RKO (cell line): ENCODE measurements at places on chromosomes 16 and 17.

- DNase-seq: no peak
Observed at GRCh38 chr17:36136036-36136435, 32.4 kb downstream of the CCL4 start.

GRCh38 chr16:30874244-30874820, 19.5 kb downstream of the BCL7C start:
- no peak for DNase-seq

DNA sequence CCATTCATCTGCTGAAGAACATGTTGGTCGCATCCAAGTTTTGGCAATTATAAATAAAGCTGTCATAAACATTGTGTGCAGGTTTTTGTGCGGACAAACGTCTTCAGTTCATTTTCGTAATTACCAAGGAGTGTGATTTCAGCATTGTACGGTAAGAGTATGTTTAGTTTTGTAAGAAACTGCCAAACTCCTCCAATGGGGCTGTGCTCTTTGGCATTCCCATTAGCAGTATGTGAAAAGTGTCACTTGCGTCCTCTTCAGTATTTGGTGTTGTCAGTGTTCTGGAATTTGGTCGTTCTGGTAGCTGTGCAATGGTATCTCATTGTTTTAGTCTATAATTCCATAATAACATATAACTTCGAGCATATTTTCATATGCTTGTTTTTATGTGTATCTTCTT, 120.9 kb downstream of the BCAS3 start:
- DNase-seq: no peak

GRCh38 chr17:14123619-14124278, 54.4 kb downstream of the COX10 start:
- DNase-seq: no peak

DNA sequence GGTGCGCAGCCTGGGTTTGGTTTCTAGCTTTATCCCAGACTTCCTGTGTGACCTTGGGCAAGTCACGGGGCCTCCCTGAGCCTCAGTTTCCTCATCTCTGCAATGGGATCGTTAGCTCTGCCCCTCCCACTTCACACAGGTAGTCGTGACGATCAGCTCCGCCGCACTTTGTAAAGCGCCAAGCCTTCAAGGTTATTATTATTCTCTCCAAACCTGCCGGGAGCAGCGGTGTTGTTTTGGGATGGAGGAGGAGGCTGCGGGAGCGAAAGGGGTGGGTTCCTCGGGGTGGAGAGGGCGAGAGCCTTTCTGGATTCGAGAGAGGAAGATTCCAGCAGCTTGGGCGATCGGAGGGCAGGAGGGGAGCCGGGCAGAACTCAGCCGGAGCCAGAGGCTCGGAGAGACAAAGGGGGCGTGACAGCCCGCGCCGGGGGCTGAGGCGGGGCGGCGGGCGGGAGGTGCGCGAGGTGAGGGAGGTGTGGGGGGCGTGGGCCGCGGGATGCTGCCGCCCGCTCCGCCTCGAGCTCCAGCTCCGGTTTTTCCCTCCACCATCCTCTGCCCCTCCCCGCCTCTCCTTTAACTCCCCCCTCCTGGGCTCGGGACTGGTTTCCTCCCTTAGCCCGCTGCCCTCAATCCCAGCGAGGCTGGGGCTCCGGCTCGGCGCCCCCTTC, at the start of gene EFNB3:
Gene EFNB3 (plus strand): TSS at position 602 of the 668 bp plus-strand sequence. CDS start 397 bp downstream, outside the sequence.
- DNase-seq: no peak

DNA sequence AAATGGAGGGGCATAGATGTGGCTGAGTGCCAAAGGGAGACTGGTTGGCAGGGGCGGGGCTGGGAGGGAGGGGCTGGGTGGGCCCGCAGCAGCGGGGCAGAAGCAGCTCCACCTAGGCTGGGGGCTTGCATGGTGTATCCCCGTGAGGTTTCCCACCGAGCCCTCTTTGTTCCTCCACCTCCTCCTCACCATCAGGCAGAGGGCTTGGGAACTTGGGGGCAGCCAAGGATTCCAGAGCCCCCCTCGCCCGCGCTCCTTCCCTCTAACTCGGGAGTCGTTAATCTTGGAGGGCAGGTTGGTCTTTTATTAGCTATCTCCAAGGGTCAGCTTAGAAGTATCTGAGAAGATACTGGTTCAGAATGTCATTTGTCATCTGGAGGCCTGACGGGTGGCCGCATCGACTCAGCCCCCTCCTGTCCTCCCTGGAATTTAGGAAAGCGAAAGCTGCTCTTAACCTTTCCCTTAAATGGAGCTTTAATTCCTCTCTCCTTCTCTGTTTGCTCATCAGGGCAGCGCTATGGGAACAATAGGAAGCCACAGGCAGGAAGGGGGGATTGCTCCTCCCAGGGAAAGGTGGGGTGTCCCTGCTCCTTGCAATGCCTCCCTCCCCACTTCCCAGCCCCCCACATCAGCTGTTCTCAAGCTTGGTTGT, 274.3 kb upstream of the XYLT1 start:
- no peak for DNase-seq

DNA sequence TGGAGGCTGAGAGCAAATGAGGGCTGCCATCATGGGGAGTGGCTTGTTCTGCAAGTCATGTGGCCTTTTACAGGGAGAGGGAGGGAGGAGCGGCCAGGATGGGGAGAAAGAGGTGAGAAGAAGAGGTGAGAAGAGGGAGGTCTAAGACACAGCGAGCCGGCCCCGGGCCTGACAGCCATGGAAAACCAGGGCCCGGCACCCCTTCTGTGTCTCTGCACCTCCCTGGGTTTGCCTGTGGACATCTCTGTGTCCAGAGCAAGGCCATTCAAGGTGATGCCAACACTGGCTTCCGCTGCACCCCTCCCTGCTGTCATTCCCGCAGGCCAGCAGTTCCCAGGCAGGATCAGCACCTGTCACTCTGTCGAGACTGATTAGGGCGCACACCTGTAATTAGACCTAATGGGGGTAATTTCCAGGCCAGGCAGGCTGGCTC, 75.6 kb downstream of the MGAT5B start:
- DNase-seq: no peak

- DNase-seq: no peak
Observed at GRCh38 chr17:76440751-76441362, 12.1 kb downstream of the UBE2O start.

GRCh38 chr17:6995500-6996255, at the start of gene ALOX12:
TSS of gene ALOX12 (plus strand) at chr17:6996049. CDS start at chr17:6996118, 69 bp downstream.
- no peak for DNase-seq

DNA sequence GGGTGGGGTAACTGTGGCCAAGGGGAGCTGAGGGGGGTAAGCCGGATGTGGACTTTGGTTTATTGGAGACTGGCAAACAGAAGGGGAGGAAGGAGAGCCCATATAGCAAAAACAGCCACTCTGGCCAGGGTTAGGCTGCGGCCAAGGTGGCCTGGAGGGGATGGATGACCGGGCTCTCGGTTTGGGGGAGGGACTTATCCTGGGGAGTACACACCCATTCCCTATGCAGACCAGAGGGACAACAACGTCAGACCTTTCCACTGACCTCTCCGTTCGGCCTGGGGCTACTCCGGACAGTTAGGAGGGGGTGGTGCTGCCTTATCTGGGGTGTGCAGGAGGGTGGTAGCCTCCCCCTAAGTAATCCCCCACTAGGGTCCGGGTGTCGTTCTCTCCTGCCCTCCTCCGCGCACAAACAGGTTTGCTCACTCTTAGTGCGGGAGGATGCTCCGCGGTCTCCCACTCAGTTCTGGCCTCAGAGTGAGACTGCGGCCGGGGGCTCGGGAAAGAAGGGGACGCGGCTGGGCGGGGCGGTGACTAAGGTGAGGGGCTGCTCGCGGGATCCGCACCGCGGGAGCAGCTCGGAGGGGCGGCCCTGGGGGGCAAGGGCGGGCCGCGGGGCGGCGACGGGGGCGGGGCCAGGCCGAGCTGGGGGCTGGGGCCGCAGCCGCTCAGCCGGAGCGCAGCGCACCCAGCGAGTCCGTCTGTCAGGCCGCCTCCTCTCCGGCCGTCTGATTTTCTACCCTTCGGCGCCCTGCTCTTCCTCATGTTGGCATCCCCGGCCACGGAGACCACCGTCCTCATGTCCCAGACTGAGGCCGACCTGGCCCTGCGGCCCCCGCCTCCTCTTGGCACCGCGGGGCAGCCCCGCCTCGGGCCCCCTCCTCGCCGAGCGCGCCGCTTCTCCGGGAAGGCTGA, at the start of gene WNK4:
Gene WNK4 (plus strand): TSS at position 675 of the 915 bp plus-strand sequence. CDS start 89 bp downstream, at position 764.
- DNase-seq: no peak
